ENCODE measurements at places on chromosomes 11 and 22. TPM values are rescaled to one million over a fixed set of nuclear protein-coding genes. Genes with fewer than 3 reads are reported as not detected.

DNA sequence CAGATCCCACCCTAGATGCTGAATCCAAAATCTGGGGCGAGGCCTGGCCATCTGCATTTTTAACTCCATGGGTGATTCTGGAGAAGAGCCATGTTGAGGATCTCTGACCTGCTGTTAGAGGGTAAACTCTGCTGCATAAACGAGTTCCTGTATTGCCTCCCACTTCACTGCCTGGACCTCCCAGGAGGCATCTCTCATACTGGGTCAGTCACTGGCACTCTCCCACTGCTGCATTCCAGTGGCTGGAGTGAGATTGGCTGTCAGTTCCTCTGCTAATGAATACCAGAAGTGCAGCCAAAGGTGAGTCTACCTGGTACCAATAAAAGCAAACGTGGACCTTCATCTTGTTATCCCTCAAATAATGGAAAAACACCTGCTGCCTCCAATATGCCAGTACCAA lies 10.3 kb downstream of the POLDIP3 start:
- no peaks in the 10 kb centered on the region for H3K36me3 ChIP-seq
- H3K4me3 ChIP-seq = no peak overlapping the region

GRCh38 chr11:10743354-10744000 lies 7.6 kb upstream of the CTR9 start:
- peaks cover 8% of the 10 kb centered on the region for H3K4me1 ChIP-seq
- H3K4me3 ChIP-seq = no peak overlapping the region
- DNase-seq = no peak
- H3K27ac ChIP-seq = no peak overlapping the region
- H3K36me3 ChIP-seq = no peaks in the 10 kb centered on the region

DNA sequence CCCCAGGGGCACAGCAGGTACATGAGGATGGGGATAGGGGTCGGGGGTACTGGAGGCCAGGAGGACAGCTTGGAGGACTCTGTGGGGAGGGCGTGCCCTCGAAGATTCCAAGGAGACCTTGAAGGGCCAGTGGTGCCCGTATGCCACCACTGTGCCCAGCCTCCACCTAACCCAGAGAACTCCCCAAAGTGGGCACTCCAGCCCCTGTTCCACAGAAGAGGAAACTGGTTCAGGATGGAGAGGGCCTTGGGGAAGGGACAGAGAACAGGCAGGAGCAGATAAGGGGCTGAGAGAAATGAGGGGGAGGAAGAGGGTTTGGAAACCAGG lies 2.2 kb upstream of the PHLDA2 start:
- H3K36me3 ChIP-seq = no peaks in the 10 kb centered on the region
- no peak for DNase-seq
- no peaks in the 10 kb centered on the region for H3K27me3 ChIP-seq
- no peak overlapping the region for H3K4me3 ChIP-seq

GRCh38 chr11:95524314-95525036 lies 265.1 kb downstream of the FAM76B start:
- H3K27me3 ChIP-seq = no peaks in the 10 kb centered on the region
- no peak overlapping the region for H3K4me3 ChIP-seq
- no peaks in the 10 kb centered on the region for H3K36me3 ChIP-seq

- H3K4me3 ChIP-seq = no peak overlapping the region
- DNase-seq = no peak
- H3K4me1 ChIP-seq = no peaks in the 10 kb centered on the region
Measured at GRCh38 chr11:15907806-15908205, 448.5 kb downstream of the SOX6 start.

DNA sequence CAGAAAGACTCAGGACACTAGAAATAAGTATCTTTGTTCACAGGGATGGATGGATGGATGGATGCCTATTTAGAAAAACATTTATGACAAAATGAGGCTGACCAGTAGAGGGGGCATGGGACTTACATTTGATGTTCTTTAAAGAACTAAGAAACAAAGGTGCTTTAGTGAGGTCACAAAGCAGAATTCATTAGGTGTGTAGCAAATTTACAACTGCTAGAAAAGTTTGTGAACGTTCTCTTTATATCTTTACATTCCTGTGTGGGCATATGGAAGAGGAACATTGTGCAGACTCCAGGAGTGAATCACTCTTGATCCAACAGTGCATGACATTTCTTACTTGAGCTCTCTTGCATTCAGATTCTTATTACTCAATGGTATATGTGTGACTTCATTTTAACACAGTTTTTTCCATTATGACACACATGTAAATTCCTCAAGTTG lies 15.8 kb upstream of the SIK2 start:
- H3K27ac ChIP-seq = no peak overlapping the region
- no peaks in the 10 kb centered on the region for H3K36me3 ChIP-seq
- no peak overlapping the region for H3K4me3 ChIP-seq

GRCh38 chr11:129458756-129459535 lies 83.3 kb downstream of the BARX2 start:
- no peak overlapping the region for H3K27ac ChIP-seq
- DNase-seq = no peak
- no peaks in the 10 kb centered on the region for H3K4me1 ChIP-seq
- H3K36me3 ChIP-seq = no peaks in the 10 kb centered on the region
- H3K27me3 ChIP-seq = no peaks in the 10 kb centered on the region

- peaks cover 8% of the 10 kb centered on the region for H3K4me1 ChIP-seq
- H3K4me3 ChIP-seq = no peak overlapping the region
- H3K36me3 ChIP-seq = no peaks in the 10 kb centered on the region
- H3K27ac ChIP-seq = no peak overlapping the region
Measured at GRCh38 chr11:64092111-64092760, 56.5 kb downstream of the FLRT1 start.

The CCND1 gene
- 52.1 TPM for total RNA-seq

The GGT5 gene
- total RNA-seq = 11.5 TPM

The ZNF214 gene
- total RNA-seq = 6.8 TPM

The APOL4 gene
- 7.3 TPM for total RNA-seq

The POTEH gene
- not detected for total RNA-seq

The SPON1 gene
- 104 TPM for total RNA-seq
